ENCODE measurements at places on chromosomes 2 and 18.

DNA sequence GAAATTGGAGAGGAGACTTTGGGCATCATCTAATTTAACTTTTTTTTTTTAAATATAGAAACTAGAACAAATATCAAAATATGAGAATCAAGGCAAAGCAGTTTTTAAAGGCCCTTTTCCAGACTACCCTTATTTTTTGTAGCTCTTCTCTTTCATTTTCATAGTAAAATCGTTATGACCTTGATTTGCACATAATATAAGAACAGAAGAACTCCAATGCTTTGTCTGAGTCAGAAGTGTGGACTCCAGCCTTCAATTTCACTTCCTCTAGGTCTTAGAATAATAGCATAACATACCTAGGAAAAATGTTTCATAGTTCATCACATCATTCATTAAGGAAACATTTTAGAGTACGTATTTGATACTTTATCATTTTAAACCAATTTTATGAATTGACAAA lies 74.4 kb downstream of the ANKRD12 start:
- no peak for DNase-seq

GRCh38 chr2:42775186-42775585 lies 11.3 kb upstream of the OXER1 start:
- DNase-seq: no peak

DNA sequence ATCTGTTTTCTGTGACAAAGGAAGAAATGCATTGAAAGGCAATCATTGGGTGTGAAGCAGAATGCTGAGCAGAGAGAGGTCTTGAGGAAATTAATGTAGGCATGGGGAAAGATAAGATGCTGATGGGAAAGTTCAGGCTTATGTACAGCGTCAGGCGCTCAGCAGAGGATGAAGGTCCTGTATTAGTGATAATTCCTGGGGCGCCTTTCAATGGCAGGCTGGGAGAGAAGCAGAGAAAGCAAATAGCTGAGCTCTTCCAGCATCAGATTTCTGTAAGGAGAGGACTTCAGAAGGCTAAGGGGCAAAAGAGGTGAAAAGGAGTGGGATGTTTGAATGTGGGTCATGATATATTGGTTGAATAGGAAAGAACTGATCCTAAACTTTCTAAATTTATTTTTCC lies 129.8 kb downstream of the HNMT start:
- DNase-seq: no peak

GRCh38 chr18:43563780-43564179 lies 286.5 kb upstream of the SYT4 start:
- DNase-seq: no peak

DNA sequence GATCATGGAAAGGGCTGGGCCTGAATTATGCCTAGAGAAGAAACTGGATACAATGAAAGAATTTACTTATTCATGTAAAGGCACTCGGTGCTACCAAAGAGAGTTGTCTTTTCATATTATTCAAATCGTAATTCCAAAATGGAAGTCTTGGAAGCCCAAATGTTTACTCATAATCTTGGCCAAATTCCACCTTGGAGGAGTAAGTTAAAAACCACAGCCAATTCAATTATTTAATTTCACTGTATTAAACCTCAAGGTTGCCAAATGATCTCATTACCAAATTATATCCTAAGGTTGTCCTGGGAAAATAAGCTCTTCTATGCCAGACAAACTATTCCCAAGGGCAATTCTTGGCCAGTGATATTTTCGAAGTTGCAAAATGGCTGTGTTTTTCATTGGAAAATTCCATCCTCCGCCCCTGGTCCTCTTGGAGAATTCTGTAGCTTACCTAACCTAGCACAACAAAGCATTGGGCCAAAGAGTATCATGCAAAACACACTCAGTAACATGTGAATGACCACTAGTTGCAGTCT lies 11.1 kb upstream of the VPS4B start:
- no peak for DNase-seq

DNA sequence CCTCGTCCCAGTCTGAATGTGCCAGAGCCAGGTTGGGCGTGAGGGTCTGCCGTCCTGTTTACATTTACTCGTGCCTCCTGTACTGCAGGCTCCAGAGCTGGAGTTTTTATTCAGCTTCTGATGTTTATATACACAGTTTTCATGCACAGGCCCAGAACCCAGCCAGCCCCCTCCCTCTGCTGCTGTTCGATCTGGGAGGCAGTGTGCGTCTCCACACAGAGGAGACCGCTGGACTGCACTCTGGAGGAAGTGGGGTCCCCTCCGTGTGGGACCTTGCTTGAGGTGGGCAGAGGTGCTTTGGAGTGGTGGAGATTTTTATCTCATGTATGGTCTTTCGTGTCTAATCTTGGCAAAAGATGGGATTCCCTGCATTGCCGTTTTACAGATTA lies 90.6 kb downstream of the GLI2 start:
- no peak for DNase-seq

GRCh38 chr2:53787614-53788289 lies 908 bp downstream of the ERLEC1 start:
- DNase-seq: no peak
